IPS DF 6.9 (cell line): ENCODE measurements at places on chromosomes 11 and 22.

DNA sequence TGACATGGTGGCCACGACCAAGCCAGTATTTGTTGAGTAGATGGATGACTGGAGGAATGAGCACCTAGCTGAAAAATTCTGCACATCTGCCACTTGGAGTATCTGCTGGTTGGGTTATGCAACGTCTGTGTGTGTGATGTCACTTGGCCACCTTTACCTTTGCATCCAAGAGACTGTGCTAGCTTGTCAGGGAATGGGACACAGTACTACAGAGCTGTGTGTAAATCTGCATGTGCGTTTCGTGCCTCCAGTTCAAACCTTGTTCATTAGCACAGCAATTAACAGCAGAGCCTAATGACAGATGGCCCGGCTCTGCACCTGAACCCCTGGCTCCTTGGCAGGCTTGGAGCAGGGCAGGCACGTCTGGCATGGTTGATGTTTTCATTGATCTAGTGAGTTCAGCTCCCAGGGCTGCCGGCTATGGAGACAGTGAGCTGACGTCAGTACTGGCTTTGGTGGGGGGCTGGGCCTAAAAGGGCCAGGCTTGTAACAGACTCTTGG is 188.4 kb upstream of the NAV2 start:
- H3K27ac ChIP-seq = no peak overlapping the region
- H3K27me3 ChIP-seq = no peaks in the 10 kb centered on the region
- no peak for DNase-seq
- no peaks in the 10 kb centered on the region for H3K36me3 ChIP-seq

DNA sequence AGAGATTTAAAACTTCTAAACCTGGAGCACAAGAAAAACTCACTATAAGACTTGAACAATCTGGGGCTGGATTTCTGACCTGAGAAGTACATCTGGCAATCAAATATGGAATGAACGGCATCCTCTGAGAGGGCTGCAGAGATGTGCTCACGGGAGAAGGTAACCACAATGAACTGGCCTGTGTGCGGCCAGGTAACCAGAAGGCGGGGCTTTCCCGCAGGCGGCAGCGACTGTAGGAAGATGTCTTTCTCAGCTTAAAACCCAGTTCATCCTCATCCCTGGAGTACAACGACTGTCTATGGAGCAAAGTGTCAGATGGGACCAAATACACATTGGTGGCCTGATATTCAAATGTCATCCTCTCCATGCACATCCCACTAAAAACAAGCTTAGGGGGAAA is 24.5 kb downstream of the MICAL3 start:
- no peak overlapping the region for H3K4me3 ChIP-seq
- DNase-seq = no peak
- H3K27me3 ChIP-seq = no peaks in the 10 kb centered on the region
- no peak overlapping the region for H3K27ac ChIP-seq
- no peaks in the 10 kb centered on the region for H3K36me3 ChIP-seq
- 0 out of 2 replicates have a peak, but pooled peaks cover 2% of the 10 kb centered on the region for H3K4me1 ChIP-seq

DNA sequence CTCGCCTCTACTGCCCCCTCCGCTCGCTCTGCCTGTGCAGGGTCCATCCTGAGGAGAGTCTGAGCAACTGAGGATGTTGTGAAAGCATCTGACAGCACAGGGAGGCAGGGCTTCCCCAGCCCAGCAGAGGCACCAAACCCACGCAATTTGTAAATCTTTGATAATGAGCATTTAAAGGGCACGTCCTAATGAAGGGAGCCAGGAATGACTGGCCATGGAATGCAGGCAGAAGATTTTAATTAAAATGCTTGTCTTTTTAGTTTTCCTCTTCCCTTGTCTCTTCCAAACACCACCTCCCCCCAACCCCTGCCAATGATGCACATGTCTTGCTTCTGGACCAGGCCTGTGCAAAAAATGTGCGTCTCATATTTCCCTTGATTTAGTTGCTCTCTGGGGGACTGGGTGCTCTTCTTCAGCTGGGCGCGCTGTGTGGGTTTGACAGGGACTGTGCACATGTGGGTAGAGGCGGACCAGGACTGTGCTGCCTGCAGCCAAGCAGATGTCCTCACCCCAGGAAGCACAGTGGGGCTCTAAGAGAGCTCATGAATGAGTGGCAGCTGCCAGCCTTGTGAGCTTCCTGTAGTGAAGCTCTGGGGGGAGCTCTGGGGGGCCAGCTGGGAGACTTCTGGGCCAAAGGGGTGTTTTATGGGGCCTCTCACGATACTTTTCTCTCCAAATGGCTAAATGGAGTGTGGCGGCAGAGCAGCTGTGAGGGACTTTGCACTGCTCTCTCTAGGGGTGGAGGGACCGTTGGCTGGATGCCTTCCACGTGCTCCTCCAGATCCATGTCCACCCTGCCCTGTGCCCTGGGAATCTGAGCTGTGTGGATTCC is 273.5 kb downstream of the ST3GAL4 start:
- DNase-seq = no peak
- no peaks in the 10 kb centered on the region for H3K27me3 ChIP-seq
- no peaks in the 10 kb centered on the region for H3K36me3 ChIP-seq
- H3K4me3 ChIP-seq = no peak overlapping the region
- no peak overlapping the region for H3K27ac ChIP-seq

DNA sequence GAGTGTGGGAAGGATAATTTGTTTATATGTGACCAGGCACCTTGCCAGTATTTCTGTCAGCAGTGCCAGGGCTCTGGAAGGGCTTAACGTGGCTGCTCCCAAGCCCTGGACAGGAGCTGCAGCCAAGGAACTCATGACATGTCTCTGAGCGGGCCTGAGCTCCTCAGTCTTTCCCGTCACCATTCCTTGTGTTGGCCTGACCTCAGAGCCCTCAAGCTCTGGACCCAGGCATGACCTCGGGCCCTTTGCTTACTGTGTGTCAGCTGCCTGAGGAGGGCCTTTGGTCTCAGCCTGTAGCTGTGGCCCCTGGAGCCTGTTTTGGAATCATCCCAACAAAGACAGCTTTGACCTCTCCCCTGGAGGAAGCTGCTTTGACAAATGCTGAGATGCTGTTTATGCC is 264.1 kb upstream of the PLET1 start:
- no peak overlapping the region for H3K4me3 ChIP-seq
- DNase-seq = no peak
- H3K27ac ChIP-seq = no peak overlapping the region
- H3K36me3 ChIP-seq = no peaks in the 10 kb centered on the region
- 0 out of 2 replicates have a peak, but pooled peaks cover under 1% of the 10 kb centered on the region for H3K27me3 ChIP-seq

- no peaks in the 10 kb centered on the region for H3K36me3 ChIP-seq
- H3K27me3 ChIP-seq = no peaks in the 10 kb centered on the region
- no peak for DNase-seq
- no peak overlapping the region for H3K27ac ChIP-seq
Measured at GRCh38 chr11:116373104-116373944, 399.5 kb downstream of the BUD13 start.

DNA sequence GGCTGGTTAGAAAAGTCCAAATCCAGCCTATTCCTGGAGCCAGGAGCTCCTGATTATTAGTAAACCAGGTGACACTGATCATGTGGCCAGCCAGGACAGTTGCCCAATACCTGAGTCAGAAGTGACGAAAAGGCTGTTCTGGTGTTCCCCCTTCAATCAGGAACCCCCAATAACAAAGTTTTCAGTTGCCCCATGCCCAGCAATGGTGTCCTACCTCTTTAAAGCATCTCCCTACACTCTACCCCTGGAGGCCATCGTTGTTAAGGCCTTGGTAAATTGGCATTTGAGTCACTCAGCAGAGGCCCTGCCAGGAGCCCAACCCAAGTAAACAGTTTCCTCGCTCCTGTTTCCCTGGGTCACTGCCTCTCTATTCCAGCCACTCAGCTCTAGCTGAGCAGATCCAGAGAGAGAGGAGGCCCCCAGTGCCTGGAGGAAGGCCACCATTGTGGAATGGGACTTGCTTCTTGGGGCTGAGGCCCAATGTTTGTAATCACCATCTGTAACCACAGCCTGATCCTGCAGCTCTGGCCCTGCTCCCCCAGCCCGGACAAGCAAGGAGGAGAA is 25.0 kb downstream of the ARHGAP1 start:
- H3K36me3 ChIP-seq = peaks cover 25% of the 10 kb centered on the region
- H3K4me1 ChIP-seq = peaks cover 1% of the 10 kb centered on the region
- H3K4me3 ChIP-seq = no peak overlapping the region
- no peaks in the 10 kb centered on the region for H3K27me3 ChIP-seq
- no peak overlapping the region for H3K27ac ChIP-seq
- no peak for DNase-seq

- no peaks in the 10 kb centered on the region for H3K27me3 ChIP-seq
- DNase-seq = no peak
- no peaks in the 10 kb centered on the region for H3K36me3 ChIP-seq
- H3K27ac ChIP-seq = no peak overlapping the region
Measured at GRCh38 chr11:39036021-39036420, 2423.4 kb downstream of the LRRC4C start.

DNA sequence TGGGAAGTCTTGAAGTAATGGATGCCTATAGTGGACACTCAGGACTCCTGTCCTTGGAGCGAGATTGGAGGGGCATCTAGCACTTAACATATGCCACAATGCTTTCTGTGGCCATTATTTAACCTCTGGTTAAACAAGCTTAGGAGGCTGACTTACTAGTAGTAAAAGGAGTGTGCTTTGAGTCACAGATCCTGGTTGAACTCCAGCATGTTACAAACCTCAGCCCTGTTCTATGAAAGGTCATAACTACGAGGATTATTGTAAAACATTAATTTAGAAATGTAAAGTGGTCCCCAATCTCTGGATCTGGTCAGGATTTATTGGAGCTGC is 1.1 kb upstream of the LBHD1 start:
- H3K27ac ChIP-seq = no peak overlapping the region
- no peak for DNase-seq

- no peak for DNase-seq
- peaks cover 80% of the 10 kb centered on the region for H3K27me3 ChIP-seq
- H3K36me3 ChIP-seq = peaks cover 3% of the 10 kb centered on the region; the same call in 1 of the 2 replicates
- H3K4me1 ChIP-seq = peaks cover 14% of the 10 kb centered on the region
Measured at GRCh38 chr22:19765477-19766239, 5.1 kb downstream of the TBX1 start.

DNA sequence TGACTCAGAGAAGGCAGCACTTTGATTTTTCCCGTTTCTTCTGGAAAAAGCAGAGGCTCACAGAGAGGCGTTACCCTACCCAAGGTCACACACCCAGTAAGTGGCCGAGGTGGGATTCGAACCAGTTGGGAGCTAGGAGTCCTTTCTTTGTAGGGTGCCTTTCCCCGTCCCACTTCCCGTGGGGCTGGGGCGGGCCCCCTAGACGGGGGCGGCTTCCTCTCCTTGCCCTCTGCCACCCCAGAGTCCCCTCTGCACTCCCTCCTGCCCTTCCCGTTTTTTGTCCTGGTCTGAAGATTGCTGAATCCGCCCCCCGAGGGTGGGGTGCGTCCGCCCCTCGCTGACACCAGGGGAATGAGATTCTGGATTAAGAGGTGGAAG is 747 bp downstream of the TPCN2 start:
- H3K27me3 ChIP-seq = no peaks in the 10 kb centered on the region
- no peak for DNase-seq
- H3K4me3 ChIP-seq = peak overlapping the region; percentile 64; the same call in 1 of the 2 replicates
- H3K27ac ChIP-seq = no peak overlapping the region
- 0 out of 2 replicates have a peak, but pooled peaks cover 3% of the 10 kb centered on the region for H3K4me1 ChIP-seq

- H3K27ac ChIP-seq = no peak overlapping the region
- H3K36me3 ChIP-seq = peaks cover 17% of the 10 kb centered on the region
- no peak overlapping the region for H3K4me3 ChIP-seq
- no peaks in the 10 kb centered on the region for H3K27me3 ChIP-seq
Measured at GRCh38 chr11:70487756-70488155, 89.4 kb downstream of the CTTN start.

DNA sequence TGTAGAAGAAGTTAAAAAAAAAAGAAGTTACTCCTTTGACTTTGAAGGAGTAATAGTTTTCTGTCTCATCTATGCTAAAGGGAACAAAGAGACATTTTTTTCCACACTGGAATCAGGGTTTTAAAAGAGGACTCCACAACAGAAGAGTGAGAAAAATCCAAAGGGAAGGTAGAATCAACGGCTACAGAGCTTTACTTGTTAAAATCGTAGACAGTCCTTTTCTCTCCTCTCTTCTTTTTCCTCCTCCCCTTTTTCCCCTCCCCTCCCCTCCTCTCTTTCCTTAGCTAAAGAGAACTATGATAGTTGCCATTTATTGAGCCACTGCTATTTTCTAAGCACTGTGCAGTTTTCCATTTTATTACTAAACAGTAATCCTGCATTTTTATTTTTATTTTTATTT is 29.2 kb downstream of the DDIAS start:
- H3K27me3 ChIP-seq = no peaks in the 10 kb centered on the region
- no peak overlapping the region for H3K4me3 ChIP-seq
- H3K27ac ChIP-seq = no peak overlapping the region
- no peaks in the 10 kb centered on the region; the same call in 1 of the 2 replicates for H3K36me3 ChIP-seq
- no peak for DNase-seq

- H3K27ac ChIP-seq = no peak overlapping the region
- H3K4me3 ChIP-seq = no peak overlapping the region
- no peak for DNase-seq
Measured at GRCh38 chr11:96063053-96063452, 139.1 kb upstream of the MTMR2 start.

GRCh38 chr22:49192180-49192856 is 635.4 kb downstream of the BRD1 start:
- DNase-seq = no peak
- no peaks in the 10 kb centered on the region; the same call in 1 of the 2 replicates for H3K27me3 ChIP-seq
- no peak overlapping the region for H3K27ac ChIP-seq
- no peak overlapping the region for H3K4me3 ChIP-seq
- H3K36me3 ChIP-seq = no peaks in the 10 kb centered on the region; the same call in 1 of the 2 replicates

DNA sequence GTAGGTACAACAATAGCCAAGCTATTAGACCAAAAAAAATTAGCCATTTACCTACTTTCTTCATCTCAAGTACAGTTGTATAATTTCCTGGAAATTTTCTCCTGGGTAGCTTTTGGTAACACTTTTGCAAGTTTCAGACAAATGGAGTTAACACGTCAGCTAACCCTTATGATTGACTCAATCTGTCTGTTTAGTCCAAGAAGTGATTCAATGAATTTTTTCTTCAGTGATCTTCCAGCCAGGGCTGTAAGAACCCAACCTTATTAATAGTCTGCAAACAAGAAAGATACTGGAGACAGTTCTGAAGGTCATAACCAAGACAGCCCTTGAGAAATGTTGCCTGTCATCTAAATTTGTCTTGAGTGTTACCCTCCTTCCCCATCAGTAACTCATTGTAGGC is 30.1 kb upstream of the FIBIN start:
- no peak overlapping the region for H3K4me3 ChIP-seq
- no peaks in the 10 kb centered on the region for H3K27me3 ChIP-seq
- no peaks in the 10 kb centered on the region for H3K36me3 ChIP-seq
- no peak for DNase-seq
- H3K4me1 ChIP-seq = peaks cover 2% of the 10 kb centered on the region; the same call in 1 of the 2 replicates
- H3K27ac ChIP-seq = no peak overlapping the region

DNA sequence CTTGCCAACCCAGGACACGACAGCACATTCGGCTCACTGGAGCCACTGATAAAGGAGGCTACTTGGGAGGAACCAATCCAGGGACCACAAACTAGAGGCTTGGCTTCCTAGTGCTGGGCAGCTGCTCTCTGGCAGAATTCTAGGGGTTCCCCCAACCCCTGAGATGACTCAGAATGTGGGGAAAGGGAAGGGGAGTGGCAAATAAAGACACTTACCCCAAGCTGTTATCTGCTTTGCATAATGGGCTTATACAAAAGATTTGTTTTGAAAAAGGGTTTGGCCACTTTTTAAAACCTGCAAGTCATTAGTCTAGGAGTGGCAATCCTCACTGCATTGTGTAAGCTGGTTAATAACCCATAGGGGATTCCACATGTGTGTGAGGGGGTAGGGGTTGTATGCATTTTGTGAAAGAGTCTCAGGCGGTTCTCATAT is 64.1 kb upstream of the LMO1 start:
- no peaks in the 10 kb centered on the region for H3K27me3 ChIP-seq
- peaks cover 3% of the 10 kb centered on the region; the same call in 1 of the 2 replicates for H3K4me1 ChIP-seq
- H3K4me3 ChIP-seq = no peak overlapping the region
- no peaks in the 10 kb centered on the region for H3K36me3 ChIP-seq

GRCh38 chr22:19051381-19052072 is 70.7 kb downstream of the DGCR2 start:
- H3K4me3 ChIP-seq = no peak overlapping the region
- no peaks in the 10 kb centered on the region for H3K4me1 ChIP-seq
- DNase-seq = no peak
